ENCODE measurements at places on chromosomes 7 and 10. TPM values are rescaled to one million over a fixed set of nuclear protein-coding genes. Genes with fewer than 3 reads are reported as not detected.

ZNF736 gene
- 35.7 TPM for total RNA-seq

CDK5 gene
- total RNA-seq: 30.0 TPM

SFRP4 gene
- 2.5 TPM for total RNA-seq

STEAP1 gene
- 0.25 TPM for total RNA-seq

RASA4B gene
- 7.1 TPM for total RNA-seq

XRCC2 gene
- 2.2 TPM for total RNA-seq

GIMAP5 gene
- total RNA-seq: 2.7 TPM

CLCN1 gene
- total RNA-seq: not detected

AGAP4 gene
- total RNA-seq: 8.6 TPM

FAM241B gene
- 12.8 TPM for total RNA-seq

SFRP5 gene
- 1.2 TPM for total RNA-seq

IFIT1B gene
- 0.49 TPM for total RNA-seq

PHKG1 gene
- total RNA-seq: 2.5 TPM

SKAP2 gene
- total RNA-seq: 3.7 TPM

SLC18A3 gene
- total RNA-seq: not detected

TMEM26 gene
- total RNA-seq: 0.25 TPM

ZNF365 gene
- total RNA-seq: 16.2 TPM

DKK1 gene
- total RNA-seq: 3.0 TPM

CDK14 gene
- 63.7 TPM for total RNA-seq

CACNB2 gene
- total RNA-seq: 6.9 TPM

ITGA8 gene
- total RNA-seq: 3.2 TPM

SYPL1 gene
- 37.6 TPM for total RNA-seq

CDNF gene
- 1.2 TPM for total RNA-seq

Measured in temporal lobe (tissue), 4 donors.